Hindlimb muscle (tissue), 1 donor: ENCODE measurements at places on chromosomes 12 and 14.

- DNase-seq = no peak
Measured at GRCh38 chr12:126248871-126249403, 1183.7 kb downstream of the AACS start.

DNA sequence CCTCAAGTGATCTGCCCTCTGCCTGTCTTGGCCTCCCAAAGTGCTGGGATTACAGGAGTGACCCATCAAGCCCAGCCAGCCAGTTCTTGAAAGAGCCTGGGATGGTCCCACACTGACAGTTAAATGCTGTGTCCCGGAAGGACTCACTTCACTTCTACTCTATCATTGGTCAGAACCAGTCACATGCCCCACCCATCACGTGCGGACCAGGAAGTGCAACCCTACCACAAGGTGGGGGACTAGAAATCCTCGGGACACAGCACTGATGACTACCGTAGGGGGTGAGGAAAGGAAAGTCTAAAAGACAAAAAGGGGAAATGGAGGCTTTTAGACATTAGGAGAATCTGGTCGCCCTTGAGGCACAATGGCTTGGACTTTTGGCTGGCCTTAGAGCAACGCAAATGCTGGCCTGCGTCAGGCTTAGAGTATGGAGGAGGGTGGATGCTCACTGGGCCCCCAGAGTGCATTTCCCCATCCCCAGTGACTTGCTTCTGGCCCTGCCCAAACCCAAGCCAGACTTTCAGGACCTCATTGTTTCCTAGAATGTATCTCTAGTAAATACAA lies 207.7 kb downstream of the TTC8 start:
- no peak for DNase-seq

DNA sequence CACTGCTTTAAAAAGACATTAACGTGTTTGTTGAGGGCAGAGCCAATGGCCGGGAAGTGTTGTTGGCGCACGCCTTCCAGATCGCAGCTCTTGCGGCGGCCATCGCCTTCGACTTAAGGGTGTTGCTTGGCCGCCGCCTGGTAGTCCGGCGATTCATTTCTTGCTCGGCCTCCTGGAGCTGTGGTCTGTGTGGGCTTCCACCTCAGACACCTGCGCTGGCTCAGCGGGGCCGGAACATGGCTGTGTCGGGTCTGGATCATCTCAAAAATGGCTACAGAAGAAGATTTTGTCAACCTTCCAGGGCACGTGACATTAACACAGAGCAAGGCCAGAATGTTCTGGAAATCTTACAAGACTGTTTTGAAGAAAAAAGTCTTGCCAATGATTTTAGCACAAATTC lies 24.7 kb downstream of the GALNT4 start:
- DNase-seq = no peak

GRCh38 chr14:102892651-102893050 lies 29.8 kb upstream of the AMN start:
- DNase-seq = no peak

DNA sequence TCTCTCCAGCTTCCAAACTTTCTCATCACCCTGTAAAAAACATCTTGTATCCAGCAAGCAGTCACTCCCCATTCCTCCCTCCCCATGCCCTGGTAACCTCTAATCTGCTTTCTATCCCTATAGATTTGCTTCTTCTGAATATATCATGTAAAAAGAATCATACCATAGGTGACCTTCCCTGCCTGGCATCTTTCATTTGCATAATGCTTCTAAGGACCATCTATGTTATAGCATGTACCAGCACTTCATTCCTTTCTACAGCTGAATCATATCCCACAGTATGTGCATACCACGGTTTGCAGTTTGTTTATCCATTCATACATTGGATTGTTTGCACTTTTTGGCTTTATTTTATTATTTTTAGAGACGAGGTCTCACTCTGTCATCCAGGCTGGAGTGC lies 22.9 kb upstream of the VPS37B start:
- DNase-seq = no peak
